B cell (primary cell): ENCODE measurements at places on chromosomes 4 and X. TPM values are rescaled to one million over a fixed set of nuclear protein-coding genes. Genes with fewer than 3 reads are reported as not detected.

IBSP gene
- total RNA-seq, result not detected in 2 replicates

ADRA2C gene
- total RNA-seq, result not detected in 2 replicates

CPLX1 gene
- total RNA-seq, result not detected in 2 replicates

CORIN gene
- 0.25 TPM in 1 of 2 replicates, not detected in the other for total RNA-seq

IL2 gene
- total RNA-seq, result not detected in 2 replicates

SRPX gene
- 0.59 and 0.83 TPM in 2 replicates for total RNA-seq

MAGEA11 gene
- total RNA-seq, result not detected in 2 replicates

EIF2S3 gene
- 260 and 272 TPM in 2 replicates for total RNA-seq

RBM47 gene
- total RNA-seq, result 12.6 and 12.9 TPM in 2 replicates

P2RY4 gene
- total RNA-seq, result 0.76 and 0.80 TPM in 2 replicates

DOK7 gene
- 21.1 and 24.1 TPM in 2 replicates for total RNA-seq

MAGEB1 gene
- total RNA-seq, result not detected in 2 replicates

CXorf65 gene
- total RNA-seq, result 25.6 and 30.2 TPM in 2 replicates

TMSB15C gene
- total RNA-seq, result 4.5 and 5.4 TPM in 2 replicates

MAGEB6B gene
- not detected in 2 replicates for total RNA-seq

TEC gene
- 8.3 and 11.7 TPM in 2 replicates for total RNA-seq

ASB11 gene
- total RNA-seq, result not detected in 2 replicates

GASK1B gene
- 0.07 and 0.39 TPM in 2 replicates for total RNA-seq

GRIA3 gene
- total RNA-seq, result not detected in 2 replicates

VCX gene
- not detected in 2 replicates for total RNA-seq

CA5B gene
- 17.2 and 17.7 TPM in 2 replicates for total RNA-seq

PITX2 gene
- not detected in 2 replicates for total RNA-seq

TCEAL9 gene
- 0.39 and 0.42 TPM in 2 replicates for total RNA-seq

FAM53A gene
- total RNA-seq, result 1.8 and 4.2 TPM in 2 replicates

AFM gene
- not detected in 2 replicates for total RNA-seq

H2BW2 gene
- not detected in 2 replicates for total RNA-seq

LRP2BP gene
- 1.6 and 1.7 TPM in 2 replicates for total RNA-seq

GABRE gene
- not detected in 2 replicates for total RNA-seq

ZIC3 gene
- not detected in 2 replicates for total RNA-seq

NUP54 gene
- 71.0 and 71.4 TPM in 2 replicates for total RNA-seq

RUFY3 gene
- total RNA-seq, result 74.1 and 92.9 TPM in 2 replicates

FANCB gene
- 3.9 and 7.6 TPM in 2 replicates for total RNA-seq

ZNF595 gene
- 16.8 and 20.4 TPM in 2 replicates for total RNA-seq

FAM47A gene
- not detected in 2 replicates for total RNA-seq

EDA gene
- total RNA-seq, result 0.24 and 1.2 TPM in 2 replicates

IQCM gene
- total RNA-seq, result not detected in 2 replicates
